ENCODE measurements at places on chromosomes 7 and 10. TPM values are rescaled to one million over a fixed set of nuclear protein-coding genes. Genes with fewer than 3 reads are reported as not detected.

GRCh38 chr10:4270116-4270515 is 485.1 kb upstream of the KLF6 start:
- no peak overlapping the region for H3K27ac ChIP-seq
- no peaks in the 10 kb centered on the region for H3K27me3 ChIP-seq
- DNase-seq, result no peak
- no peaks in the 10 kb centered on the region for H3K36me3 ChIP-seq
- no peaks in the 10 kb centered on the region for H3K4me1 ChIP-seq

GRCh38 chr7:96127746-96128145 is 194.2 kb downstream of the SLC25A13 start:
- no peaks in the 10 kb centered on the region for H3K4me1 ChIP-seq
- H3K27me3 ChIP-seq, result no peaks in the 10 kb centered on the region
- peaks cover 6% of the 10 kb centered on the region for H3K36me3 ChIP-seq
- DNase-seq, result no peak
- no peak overlapping the region for H3K4me3 ChIP-seq
- H3K27ac ChIP-seq, result no peak overlapping the region

- no peaks in the 10 kb centered on the region for H3K4me1 ChIP-seq
- H3K4me3 ChIP-seq, result no peak overlapping the region
- no peak overlapping the region for H3K27ac ChIP-seq
- DNase-seq, result no peak
- H3K36me3 ChIP-seq, result no peaks in the 10 kb centered on the region
- H3K27me3 ChIP-seq, result no peaks in the 10 kb centered on the region
These were observed 571.2 kb downstream of the PTPRN2 start for GRCh38 chr7:158016180-158017097.

DNA sequence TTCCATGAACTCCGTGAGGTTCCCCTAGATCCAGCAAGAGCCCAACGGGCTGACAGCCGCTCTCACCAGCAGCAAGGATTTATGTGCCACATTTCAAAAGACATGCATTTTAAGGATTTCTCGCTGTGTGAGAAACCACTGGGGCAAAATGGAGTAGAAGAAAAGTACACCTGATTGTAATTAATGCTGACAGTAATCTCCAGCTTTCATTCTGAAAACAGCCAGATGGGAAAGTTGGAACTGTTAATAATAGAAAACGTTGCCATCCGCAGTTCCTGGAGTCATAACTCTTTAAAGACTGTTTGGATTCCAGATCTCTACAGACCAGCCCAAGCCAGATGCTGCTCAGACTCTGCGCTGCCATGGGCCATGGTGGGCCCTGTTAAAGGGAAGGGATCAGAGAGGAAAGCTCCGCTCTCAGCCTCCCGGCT is 216.9 kb upstream of the GLI3 start:
- H3K36me3 ChIP-seq, result no peaks in the 10 kb centered on the region
- H3K4me1 ChIP-seq, result no peaks in the 10 kb centered on the region
- DNase-seq, result no peak

DNA sequence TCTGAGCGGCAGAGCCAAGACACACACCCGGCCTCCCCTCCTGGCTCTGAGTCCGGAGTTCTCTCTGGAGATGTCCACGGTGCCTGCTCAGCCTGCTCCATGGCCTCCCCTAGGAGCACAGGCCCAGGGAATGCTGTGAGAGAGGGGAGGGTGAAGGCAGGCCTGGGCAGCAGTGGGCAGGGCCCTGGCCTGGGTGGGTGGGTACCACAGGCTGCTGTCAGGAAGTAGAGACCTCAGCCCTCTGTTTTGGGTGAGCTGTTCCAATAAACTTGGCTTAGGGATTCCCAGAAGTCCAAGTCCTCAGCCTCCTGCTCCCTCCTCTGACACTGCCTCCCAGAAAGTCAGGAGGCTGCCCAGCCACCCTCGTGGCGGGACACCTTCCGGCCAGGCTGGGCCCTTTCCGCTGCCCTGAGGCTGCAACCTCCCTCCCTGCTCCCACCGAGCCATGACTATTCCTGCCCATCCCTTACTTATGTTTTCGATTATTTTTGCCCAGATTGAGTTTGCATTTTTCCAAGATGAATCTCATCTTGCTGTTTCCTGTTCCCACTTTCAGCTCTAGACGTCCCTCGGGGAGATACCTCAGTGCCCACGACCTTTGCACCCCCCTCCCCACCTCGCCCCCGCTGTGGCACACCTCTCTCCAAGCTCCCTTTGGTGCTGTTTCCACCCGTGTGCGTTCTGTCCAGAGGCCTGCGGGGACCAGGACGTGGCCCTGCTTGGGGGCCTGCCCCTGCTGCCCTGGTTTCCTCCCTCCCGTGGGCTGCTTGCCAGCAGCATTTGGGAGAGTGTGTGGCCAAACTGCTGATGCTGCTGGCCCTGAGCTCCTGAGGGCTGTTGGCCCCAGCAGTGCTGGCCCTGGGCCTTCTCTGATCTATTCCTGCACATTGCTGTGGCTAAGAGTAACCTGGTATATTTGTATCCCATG is 5.8 kb upstream of the POLM start:
- no peak for DNase-seq
- H3K4me3 ChIP-seq, result no peak overlapping the region
- H3K27ac ChIP-seq, result no peak overlapping the region
- no peaks in the 10 kb centered on the region for H3K36me3 ChIP-seq
- H3K4me1 ChIP-seq, result no peaks in the 10 kb centered on the region
- no peaks in the 10 kb centered on the region for H3K27me3 ChIP-seq

DNA sequence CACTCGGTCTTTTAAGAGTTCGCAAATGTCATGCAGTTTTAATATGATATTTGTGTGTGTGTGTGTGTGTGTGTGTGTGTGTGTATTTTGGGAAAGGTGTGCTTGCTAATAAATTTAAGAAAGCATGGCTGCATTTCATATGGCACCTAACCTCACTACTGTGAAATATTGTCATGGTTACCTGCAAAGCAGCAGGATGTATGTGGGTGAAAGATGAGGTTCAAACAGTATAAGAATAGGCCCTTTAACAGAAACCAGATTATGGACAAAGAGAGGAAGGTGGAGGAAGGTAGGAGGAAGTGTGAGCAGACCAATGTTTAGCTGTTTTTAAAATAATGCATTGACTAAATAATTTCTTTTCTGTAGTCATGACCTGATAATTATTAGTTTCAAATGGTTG is 73.5 kb upstream of the CACNA2D1 start:
- no peaks in the 10 kb centered on the region for H3K4me1 ChIP-seq
- no peak overlapping the region for H3K27ac ChIP-seq
- H3K4me3 ChIP-seq, result no peak overlapping the region
- no peaks in the 10 kb centered on the region for H3K36me3 ChIP-seq
- H3K27me3 ChIP-seq, result no peaks in the 10 kb centered on the region
- DNase-seq, result no peak

DNA sequence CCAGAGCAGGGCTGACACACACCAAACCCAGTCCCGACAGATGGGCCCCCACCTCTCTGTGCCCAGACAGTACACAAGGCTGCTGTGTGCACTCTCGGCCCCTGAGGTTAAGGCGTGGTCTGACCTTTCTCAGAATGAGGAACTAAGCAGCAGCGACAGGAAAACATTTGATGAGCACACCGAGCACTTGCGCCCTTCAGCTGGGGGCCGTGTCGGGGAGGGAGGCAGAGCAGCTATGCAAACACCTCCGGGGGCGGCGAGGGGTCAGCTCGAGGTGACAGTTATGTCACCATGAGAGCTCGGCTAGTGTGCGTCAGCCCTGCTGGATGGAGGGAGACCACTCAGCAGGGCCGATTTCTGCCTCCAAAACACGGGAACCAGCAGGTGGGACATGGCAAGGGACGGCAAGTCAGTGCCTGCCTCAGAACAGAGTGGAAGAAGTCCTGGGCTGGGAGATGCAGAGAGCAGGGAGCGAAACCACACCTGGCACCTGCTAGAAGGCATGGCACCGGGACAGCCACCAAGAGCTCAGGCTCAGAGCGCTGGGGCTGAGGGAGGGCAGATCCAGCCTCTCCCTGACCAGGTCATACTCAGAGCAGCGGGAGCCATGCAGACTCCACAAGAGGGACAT is 57.4 kb downstream of the CHST15 start:
- no peaks in the 10 kb centered on the region for H3K36me3 ChIP-seq
- DNase-seq, result no peak
- H3K4me3 ChIP-seq, result no peak overlapping the region
- no peak overlapping the region for H3K27ac ChIP-seq
- H3K27me3 ChIP-seq, result no peaks in the 10 kb centered on the region
- H3K4me1 ChIP-seq, result peaks cover 12% of the 10 kb centered on the region

DNA sequence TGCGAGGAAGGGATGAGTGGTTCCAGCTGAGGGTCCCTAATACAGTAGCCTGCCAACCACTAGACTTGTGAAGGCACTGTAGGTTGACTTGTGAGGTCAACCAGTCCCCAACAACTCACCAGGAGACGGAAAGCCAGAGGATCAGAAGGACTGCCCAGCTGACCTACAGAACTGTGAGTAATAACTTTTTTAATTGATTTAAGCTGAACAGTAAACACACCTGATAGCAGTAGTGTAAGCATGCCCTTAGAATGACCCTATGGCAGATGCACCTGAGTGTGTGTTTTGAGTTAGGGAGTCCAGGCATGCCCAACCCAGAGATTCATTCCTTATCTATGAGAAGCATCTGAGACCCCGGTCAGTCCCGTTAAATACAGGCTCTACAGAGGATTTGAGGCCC is 14.1 kb downstream of the PRLHR start:
- H3K36me3 ChIP-seq, result no peaks in the 10 kb centered on the region
- no peak overlapping the region for H3K4me3 ChIP-seq
- DNase-seq, result no peak
- peaks cover 5% of the 10 kb centered on the region for H3K27me3 ChIP-seq
- H3K27ac ChIP-seq, result no peak overlapping the region

GRCh38 chr10:43013065-43013464 is 63.8 kb upstream of the RET start:
- no peaks in the 10 kb centered on the region for H3K36me3 ChIP-seq
- no peak overlapping the region for H3K27ac ChIP-seq
- H3K27me3 ChIP-seq, result peaks cover 7% of the 10 kb centered on the region
- H3K4me1 ChIP-seq, result no peaks in the 10 kb centered on the region
- H3K4me3 ChIP-seq, result no peak overlapping the region
- DNase-seq, result no peak

GRCh38 chr7:83248000-83248399 is 85.3 kb upstream of the PCLO start:
- no peaks in the 10 kb centered on the region for H3K4me1 ChIP-seq
- no peak for DNase-seq
- H3K4me3 ChIP-seq, result no peak overlapping the region

DNA sequence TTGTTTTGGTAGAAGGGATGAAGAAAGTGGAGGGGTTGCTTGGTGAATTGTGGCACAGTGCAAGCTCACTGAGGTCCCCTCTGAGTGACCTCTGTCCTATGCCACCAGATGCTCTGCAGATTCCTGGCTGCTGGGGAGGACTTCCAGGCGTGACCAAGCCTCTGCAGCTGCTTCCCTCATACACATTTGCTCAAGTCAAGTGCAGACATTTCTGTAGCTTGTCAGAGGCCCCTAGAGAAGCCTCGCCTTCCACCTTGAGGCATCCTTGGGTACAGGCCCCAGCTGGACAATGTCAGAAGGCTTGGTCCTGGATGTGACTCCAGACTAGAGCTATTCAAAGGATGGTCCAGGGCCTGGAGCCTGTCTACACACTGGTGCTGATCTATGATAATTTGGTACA is 464.2 kb downstream of the PLXNA4 start:
- H3K4me1 ChIP-seq, result no peaks in the 10 kb centered on the region
- no peaks in the 10 kb centered on the region for H3K27me3 ChIP-seq
- no peaks in the 10 kb centered on the region for H3K36me3 ChIP-seq
- no peak overlapping the region for H3K4me3 ChIP-seq

DNA sequence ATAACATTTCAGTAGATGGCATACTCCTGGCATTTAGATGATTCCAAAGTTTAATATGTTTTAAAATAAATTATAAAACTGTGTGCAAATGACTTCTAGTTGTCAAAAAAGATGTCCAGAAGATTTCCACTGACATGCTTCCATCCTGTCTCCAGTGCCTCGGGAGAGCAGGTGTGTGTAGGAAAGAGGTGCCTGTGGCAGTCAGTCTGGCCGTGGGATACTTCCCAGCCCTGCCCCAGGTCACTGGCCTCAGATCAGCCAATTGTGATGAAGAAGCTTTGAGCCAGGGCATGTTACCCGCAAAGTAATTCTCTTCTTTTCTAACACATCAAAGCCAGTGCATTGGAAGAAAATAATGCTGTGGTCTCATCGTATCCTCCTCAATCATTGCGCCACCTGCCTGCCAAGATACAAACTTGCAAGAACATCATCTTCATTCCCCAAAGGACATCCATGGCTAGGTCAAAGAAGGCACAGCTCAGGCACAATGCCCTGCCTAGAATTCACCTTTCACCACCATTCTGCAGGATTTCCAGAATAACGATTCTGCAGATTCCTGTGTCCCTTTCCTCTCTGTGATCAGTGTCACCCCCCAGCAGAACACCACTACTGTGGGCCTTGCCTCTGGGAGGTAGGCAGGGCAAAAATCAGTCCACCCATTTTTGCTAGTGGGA is 6.3 kb upstream of the KCNMA1 start:
- no peaks in the 10 kb centered on the region for H3K36me3 ChIP-seq
- H3K27me3 ChIP-seq, result peaks cover 4% of the 10 kb centered on the region
- peaks cover 3% of the 10 kb centered on the region for H3K4me1 ChIP-seq
- H3K27ac ChIP-seq, result no peak overlapping the region

GRCh38 chr7:117683430-117684175 is 189.6 kb downstream of the CTTNBP2 start:
- H3K4me3 ChIP-seq, result no peak overlapping the region
- H3K4me1 ChIP-seq, result no peaks in the 10 kb centered on the region
- H3K36me3 ChIP-seq, result no peaks in the 10 kb centered on the region
- H3K27me3 ChIP-seq, result peaks cover 1% of the 10 kb centered on the region
- H3K27ac ChIP-seq, result no peak overlapping the region
- DNase-seq, result no peak

DNA sequence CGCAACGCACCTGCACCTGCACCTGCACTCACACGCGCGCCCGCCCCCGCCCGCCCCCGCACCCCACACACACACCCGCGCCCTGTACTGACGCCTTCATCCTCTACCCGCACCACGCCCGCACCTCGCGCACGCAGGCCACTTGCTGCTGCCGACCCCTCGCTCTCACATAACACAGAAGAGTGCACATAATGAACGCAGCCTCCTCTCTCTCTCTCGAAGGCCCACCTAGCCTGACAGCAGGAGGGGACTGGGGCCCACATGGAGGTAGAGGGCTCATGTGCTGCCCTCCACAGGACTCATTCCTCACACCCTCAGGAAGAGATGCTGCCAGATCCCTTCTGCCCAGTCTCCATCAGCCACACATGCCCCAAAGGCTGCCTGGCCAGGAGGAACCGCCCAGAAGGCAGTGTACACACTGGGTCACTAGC is 432 bp upstream of the CAMK2B start:
- H3K27me3 ChIP-seq, result no peaks in the 10 kb centered on the region
- no peaks in the 10 kb centered on the region for H3K4me1 ChIP-seq
- no peak for DNase-seq
- no peak overlapping the region for H3K4me3 ChIP-seq
- H3K27ac ChIP-seq, result no peak overlapping the region

The SCIN gene
- not detected for total RNA-seq

The HOXA7 gene
- not detected for total RNA-seq

The SLC39A12 gene
- total RNA-seq, result not detected

The CPA1 gene
- not detected for total RNA-seq

The KAZALD1 gene
- not detected for total RNA-seq

The ATRNL1 gene
- not detected for total RNA-seq

The AKR1E2 gene
- total RNA-seq, result 4.5 TPM

The RAB11FIP2 gene
- total RNA-seq, result 35.2 TPM

The OLAH gene
- total RNA-seq, result not detected

The PIP gene
- not detected for total RNA-seq

The TCTN3 gene
- 25.0 TPM for total RNA-seq

The ACSL5 gene
- 63.7 TPM for total RNA-seq

The AZGP1 gene
- total RNA-seq, result not detected

The RSPH10B2 gene
- total RNA-seq, result 0.39 TPM

The ADCY1 gene
- total RNA-seq, result not detected

The UCMA gene
- not detected for total RNA-seq

The OPN4 gene
- not detected for total RNA-seq

The TRPV5 gene
- not detected for total RNA-seq

All from CD4-positive, CD25-positive, alpha-beta regulatory T cell (primary cell).